Progenitor cell of endocrine pancreas (in vitro differentiated cells): ENCODE measurements at places on chromosomes 5 and 9.

DNA sequence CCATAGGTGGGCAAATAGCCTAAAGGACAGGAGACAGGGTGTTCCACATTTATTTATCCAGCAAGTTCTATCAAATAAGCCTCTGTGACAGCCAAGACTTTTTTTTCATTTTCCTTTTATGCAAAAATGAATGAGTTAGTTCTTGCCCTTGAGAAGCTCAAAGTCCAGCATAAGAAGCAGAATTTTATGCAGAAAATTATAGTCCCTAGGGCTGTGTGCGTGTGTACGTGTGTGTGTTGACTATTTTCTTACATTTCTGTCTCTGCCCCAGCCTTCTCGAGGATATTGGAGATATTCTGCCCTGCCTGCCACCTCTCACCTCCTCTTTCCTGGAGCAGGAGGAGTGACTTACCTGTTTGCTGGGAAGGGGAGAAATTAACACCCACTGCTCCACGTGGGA lies 221.9 kb downstream of the SREK1 start:
- DNase-seq = no peak

- DNase-seq = peak; percentile 36
Measured at GRCh38 chr5:95846554-95847260, 24.2 kb upstream of the GLRX start.

DNA sequence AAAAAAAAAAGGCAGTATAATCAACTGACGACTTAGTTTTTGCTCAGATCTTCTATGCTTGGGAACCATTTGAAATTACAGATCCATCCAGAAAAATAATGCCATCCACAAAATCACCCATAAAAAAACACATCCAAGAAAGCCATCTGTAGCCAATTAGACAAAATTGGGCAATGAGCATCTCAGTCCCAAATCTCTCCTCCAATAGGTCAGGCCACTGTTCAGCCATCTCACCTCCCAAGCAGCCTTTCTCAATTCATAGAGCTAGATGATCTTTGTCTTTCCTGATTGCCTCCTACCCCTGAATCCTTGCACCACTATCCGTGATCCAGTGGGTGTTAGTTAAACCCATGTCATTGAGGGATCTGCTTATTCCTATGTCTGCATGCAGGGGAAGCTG lies 139.6 kb downstream of the SCAMP1 start:
- DNase-seq = no peak

- DNase-seq = no peak
Measured at GRCh38 chr5:10859393-10860195, 98.6 kb upstream of the DAP start.

DNA sequence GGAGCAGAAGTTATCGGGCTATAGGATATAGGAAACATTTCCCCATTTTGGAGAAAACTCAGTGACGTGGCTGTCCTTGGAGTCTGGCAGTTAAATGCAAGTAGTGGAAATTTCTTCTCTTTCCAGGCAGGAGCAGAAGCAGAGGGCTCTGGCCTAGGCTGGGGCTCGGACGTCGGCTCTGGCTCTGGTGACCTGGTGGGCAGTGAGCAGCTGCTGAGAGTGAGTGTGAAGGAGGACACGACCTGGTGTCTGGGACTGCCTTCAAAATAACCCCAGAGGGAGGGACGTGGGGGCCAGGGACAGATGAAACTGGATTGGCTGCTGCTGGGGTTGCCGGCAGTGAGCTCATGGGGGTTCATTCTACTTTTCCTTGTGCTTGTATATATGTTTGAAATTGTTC lies 79.5 kb downstream of the COL15A1 start:
- DNase-seq = no peak

GRCh38 chr9:79945016-79945415 lies 373.3 kb downstream of the TLE4 start:
- DNase-seq = no peak

- no peak for DNase-seq
Measured at GRCh38 chr9:137023157-137023556, 4.9 kb downstream of the ABCA2 start.

GRCh38 chr5:16863469-16863946 lies 72.6 kb downstream of the MYO10 start:
- no peak for DNase-seq

DNA sequence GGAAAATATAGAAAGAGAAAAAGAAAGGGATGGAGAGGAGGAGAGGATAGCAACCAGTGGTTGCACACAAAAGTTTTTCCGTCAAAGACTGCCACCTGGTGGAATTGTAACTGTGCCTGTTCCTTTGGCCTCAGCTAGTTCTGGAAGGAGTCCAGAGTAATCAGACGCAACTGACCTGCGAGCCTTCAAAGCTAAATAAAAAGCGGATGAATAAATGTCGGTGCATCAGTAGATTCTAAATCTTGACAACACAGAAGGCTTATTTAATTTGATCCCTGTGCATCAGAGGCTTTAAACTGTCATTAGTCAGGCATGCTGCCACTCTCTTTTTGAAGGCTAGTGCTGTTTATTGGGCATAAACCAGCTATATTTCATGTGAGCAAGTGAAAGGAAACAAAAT lies 132.9 kb upstream of the ACO1 start:
- DNase-seq = peak; percentile 15

DNA sequence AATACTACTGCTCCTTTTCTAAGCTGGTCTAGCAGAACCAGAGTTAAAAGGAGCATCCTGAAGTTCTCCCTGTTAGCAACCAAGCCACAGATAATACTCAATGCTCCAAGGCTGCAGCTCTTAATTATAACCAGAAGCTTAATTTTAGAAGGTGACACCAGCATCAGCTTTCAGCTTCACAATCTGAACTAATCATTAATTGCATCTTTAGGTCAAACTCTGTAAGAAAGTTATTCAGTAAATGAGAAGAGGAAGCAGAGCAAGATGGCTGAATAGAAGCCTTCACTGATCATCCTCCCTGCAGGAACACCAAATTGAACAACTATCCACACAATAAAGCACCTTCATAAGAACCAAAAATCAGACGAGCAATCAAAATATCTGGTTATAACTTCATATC lies 38.5 kb downstream of the APBA1 start:
- no peak for DNase-seq

DNA sequence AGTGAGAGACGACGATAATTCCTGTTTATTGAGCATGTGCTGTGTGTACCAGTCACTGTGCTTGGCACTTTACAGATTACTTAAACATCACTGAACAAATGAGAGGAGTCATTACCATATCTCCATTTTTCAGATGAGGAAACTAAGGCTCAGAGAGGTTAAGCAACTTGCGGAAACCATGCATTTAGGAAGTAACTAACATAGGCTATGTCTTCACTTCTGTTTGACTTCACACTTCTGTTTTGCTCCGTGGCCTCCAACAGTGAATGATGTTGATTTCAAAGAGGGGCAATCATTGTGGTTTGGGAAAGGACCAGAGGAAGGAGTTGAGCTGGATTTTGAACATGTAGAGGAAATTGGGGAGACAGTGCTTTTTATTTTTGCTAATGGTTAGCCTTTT lies 16.7 kb downstream of the GCNT1 start:
- DNase-seq = no peak

DNA sequence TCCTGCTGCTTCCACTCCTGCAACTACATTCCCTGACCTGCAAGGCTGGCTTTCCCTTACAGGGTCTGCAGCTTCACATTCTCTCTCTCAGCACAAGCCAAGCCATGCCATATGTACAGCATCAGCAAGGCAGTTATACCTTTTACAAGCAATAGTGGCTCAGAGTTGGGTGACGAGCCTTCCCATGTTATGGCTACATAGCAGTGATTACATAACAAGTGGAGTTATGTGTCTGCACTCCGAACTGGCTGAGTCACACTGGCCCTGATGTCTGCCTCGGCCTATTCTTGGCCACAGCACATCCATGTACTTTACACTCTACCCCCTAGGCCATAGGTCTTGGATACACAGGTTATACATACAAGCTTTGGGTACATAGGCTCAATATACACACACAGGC lies 52.0 kb upstream of the SNCAIP start:
- no peak for DNase-seq

DNA sequence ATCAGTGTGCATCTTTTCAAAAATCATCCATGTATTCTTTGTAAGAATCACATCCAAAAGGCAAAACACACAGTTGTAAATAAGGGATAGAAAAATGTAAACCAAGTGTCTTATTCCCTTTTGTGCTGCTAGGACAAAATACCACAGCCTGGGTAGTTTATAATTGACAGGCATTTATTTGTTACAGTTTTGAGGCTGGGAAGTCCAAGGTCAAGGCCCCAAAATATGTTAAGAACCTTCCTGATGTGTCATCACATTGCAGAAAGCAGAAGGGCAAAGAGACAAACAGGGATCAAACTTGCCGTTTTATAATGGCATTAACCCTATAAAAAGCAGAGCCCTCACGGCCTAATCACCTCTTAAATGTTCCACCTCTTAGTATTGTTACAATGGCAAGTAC lies 364.8 kb downstream of the MED10 start:
- no peak for DNase-seq

DNA sequence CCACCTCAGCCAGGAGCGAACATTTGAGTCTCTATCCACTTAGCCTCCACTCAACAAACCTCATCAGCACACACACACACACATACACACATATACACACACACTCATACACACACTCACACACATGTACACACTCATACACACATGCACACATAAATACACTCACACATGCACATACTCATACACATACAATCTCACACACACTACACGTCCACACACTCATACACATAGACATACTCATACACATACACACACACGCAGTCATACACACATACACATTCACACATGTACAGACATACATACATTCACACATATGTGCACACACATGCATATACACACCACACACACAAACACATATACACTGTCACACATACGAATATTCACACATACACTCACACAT lies 208.2 kb downstream of the AGTPBP1 start:
- no peak for DNase-seq

- no peak for DNase-seq
Measured at GRCh38 chr9:34256987-34257585, 72.0 kb downstream of the KIF24 start.

DNA sequence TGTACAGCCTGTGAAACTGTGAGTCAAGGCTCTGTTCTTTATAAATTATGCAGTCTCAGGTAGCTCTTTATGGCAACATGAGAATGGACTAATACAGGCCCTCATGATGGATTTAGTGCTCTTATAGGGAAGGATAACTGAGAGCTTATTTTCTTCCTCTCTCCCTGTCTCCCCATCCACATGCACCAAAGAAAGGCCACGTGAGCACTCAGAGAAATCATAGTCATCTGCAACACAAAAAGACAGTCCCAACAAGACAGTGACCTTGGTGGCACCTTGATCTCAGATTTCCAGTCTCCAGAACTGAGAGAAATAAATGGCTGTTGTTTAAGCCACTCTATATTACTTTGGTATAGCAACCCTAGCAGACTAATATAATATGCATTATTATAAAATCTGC lies 2133.6 kb upstream of the ACO1 start:
- DNase-seq = no peak

DNA sequence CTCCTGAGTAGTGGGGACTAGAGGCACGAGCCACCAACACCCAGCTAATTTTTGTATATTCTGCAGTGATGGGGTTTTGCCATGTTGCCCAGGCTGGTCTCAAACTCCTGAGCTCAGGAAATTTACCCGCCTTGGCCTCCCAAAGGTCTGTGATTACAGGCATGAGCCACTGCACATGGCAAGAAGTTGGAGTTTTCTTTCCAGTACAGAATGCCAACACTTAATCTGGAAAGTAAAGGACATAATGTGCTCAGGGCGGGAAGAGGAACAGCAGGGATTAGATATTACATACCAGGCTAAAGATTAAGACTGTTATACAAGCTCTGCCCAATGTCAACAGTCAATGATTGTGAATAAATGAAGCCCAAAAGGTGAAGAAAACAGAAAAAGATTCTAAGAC lies 47.2 kb upstream of the AGXT2 start:
- DNase-seq = no peak

DNA sequence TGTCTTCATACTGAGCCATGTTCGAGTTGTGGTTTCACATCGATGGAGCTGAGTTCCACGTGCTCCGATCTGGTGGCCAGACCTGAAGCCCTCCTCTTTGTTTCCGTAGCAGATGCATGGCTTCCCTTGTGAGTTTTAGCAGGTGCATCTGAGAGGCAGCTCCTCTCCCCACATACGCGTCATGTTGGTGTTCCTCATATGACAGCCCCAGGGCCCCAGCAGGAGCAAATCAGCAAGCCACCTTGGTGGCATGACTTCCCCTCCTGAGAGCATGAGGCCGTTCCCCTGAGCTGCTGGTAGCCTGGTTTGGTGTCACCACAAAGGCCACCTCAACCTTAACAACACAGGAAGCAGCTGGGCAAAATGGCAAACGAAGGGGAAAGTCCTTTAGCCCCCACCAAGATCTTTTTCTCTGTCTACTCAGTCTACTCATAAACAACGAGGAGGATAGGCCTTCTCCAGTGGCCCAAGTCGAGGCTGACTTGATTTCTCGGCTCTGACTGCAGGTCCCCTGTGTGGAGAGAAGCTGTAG lies 5.9 kb downstream of the CYFIP2 start:
- no peak for DNase-seq

DNA sequence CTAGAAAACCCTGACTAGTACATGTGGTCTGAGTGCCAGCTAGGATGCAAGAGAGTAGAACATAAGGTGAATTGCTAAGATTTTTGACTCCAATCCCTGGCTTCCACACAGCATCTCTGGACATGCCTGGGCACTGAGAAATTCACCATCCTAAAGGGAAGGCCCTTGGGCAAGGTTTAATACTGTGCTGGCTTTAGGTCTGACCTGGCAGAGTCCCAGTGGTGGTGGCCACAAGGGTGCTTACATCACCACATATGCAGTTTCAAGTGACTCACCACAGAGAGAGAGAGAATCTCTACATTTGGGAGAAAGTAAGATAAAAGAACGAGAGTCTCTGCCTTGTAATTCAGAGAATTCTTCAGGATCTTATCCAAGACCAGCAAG lies 661.6 kb upstream of the C9orf72 start:
- DNase-seq = no peak
